Stimulated activated CD4-positive, alpha-beta T cell treated with anti-CD3 and anti-CD28 coated beads, Interleukin-1b, Interleukin-23, amount 100 ng/mL, for 4 hours (primary cell): ENCODE measurements at places on chromosomes 12 and 14.

DNA sequence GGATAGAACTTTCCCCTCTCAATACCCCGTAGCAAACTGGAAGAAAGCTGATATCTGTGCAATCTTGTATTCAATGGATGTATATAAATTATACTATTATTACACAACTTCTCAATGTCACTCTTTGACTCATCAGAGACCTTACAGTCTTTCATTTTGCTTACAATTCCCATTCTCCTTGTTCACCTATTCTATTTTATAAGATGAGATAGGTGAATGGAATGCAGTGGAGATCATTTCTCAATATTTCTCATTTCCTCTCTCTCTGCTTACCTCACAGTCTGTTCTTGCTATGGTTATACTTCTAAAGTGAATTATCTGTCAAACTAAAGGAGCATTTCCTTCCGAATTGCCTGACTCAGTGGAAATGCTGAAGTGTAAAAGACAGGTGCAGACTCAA is 14.9 kb downstream of the FOXA1 start:
- DNase-seq, result no peak

GRCh38 chr12:12874029-12874428 is 17.3 kb upstream of the GPRC5A start:
- DNase-seq, result no peak

DNA sequence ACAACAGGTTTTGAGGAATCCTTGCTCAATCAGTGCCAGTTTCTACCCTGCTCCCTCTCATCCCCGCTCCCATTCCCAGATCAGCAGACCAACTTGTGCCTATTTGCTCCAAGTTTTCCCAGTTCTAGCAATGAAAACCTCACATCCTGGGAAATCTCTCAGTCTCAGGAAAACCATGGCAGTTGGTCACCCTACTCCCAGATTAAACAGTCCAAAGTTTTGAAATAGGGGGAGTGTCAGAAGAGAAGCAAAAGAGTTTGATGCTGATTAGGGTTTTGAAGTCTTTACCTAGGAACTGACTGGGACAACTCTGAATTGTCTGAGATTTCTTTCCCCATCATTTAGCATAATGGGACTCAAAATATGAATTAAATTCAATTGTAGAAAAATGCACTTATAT is 95.8 kb upstream of the ARID2 start:
- DNase-seq, result no peak

DNA sequence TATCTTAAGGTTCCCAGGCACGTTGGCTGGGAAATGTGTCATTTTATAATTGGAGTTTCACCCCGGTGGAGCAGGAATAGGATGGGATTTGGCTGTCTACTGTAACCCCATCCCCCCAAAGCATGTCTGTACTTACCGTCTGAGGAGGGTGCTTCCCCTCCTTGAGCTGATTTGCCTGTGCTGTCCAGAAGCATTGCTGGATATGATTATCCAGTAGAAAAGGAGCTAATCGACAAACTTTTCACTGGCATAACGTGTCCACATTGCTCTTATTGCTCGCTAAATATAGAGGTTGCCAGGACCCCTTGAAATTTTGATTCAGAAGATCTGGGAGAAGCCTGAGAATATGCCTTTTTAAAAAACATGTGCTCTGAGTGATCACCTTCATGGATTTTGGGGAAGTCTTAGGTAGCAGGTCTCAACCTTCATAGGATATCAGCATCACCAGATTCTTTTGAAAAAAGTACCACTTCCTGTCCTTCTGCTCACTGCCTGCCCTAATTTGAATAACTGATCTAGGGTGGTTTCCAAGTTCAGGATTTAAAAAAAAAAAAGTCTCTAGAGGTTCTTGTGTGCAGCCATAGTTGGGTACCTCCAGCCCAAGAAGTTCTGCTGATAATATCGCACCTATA is 80.4 kb upstream of the KCNA1 start:
- DNase-seq, result no peak

DNA sequence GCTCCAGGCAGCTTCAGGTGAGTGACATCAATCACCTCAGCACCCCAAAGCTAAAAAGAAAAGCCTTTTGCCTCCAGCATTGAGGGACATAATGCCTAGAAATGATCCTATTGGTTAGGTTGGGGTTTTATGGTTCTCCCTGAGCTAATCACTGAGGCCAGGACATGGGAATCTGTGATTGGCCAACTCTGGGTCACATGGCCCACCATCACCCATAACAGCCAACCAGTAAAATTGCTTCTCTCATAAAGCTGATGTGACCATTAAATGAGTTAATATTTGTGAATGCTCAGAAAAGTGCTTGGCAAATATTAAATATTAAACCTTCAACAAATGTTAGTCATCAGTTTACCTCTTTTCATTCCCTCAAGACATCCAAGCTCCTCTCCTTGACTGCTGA is 60.2 kb downstream of the TBX3 start:
- no peak for DNase-seq
